ENCODE measurements at places on chromosomes 12 and 14.

DNA sequence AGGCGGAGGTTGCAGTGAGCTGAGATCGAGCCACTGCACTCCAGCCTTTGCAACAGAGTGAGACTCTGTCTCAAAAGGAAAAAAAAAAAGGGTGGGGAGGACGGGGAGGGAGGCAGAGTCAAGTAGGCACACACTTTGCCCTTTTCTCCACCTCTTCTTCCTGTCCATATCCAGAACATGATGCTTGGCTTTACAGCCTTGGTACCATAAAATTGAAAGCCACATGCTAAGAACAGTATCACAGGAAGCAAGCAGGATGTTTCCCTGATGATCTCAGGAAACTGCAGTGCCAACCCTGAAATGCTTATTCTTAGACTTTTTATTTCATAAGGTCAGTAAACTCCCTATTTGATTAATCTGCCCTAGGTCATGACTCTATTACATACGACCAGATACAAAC, 32.5 kb upstream of the YAF2 start:
- DNase-seq: no peak

DNA sequence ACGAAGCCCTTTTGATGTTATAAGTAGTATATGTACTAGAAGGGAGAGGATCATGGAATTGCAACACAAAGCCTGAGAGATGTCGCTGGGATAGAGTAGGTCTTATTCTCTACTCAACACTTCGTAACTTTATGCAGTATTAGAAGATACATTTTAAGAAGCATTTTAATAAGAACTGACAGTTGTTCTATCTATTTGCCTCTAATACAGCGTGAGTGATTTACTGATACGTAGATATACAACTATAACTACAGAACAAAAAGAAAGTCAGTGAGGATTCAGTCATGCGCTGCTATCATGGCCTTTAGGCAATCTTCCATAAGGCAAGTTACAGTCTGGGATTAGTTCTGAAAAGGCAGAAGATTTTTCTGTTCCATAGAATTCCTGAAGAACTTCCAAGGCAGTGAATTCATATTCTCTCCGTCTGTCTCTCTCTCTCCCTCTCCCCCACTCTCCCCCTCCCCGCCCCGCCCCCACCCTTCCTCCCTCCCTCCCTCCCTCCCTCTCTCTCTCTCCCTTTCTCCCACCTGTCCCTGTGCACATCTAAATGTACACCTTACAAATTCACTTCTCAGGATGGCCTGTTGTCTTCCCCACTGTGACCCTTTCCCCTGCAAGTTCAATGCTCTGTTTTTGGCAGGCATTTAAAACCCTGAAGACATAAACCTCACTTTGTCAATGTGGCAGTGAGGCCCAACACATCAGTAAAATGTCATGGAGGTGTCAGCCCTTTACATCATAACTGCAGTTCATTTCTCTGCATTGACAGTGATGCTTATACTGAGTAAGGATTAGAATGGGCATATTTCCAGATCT, 470.6 kb downstream of the EGLN3 start:
- DNase-seq: no peak

GRCh38 chr14:31283578-31284252, 76.1 kb upstream of the HECTD1 start:
- DNase-seq: no peak

DNA sequence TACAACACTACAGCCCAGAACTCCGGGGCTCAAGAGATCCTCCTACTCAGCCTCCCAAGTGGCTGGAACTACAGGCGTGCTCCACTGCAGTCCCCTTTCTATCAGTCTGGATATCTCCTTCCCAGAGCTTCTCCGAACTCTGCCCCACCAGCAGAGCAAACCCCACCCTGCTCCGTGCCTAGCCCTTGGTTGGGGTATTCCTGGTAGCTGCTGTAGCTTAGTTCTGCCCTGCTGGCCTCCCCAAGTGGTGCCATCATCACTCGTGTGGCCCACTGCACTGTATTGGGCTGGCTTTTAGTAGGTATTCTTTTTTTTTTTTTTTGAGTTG, 9.5 kb downstream of the HSP90AA1 start:
- DNase-seq: no peak

- DNase-seq: no peak
Measured at GRCh38 chr12:89289720-89290119, 62.6 kb downstream of the DUSP6 start.

DNA sequence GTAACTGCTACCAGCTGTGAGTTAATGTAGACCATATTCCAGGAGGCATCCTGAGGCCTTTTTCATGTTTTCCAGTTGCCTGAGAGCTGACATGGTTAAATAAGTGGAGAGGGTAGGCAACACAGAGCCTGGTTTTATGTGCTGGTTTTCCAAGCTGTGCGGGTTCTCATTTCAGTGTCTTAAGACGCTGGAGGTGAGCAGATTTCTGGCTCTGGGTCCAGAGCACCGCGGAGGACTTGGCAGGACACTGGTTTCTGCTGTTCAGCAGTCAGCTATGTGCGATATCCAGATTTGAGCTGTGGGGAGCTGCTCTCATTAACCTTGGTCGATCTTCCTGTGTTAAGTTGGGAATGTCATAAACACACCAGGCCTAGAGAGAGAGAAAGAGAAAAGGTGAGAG, 680.8 kb downstream of the BCL11B start:
- DNase-seq: no peak

DNA sequence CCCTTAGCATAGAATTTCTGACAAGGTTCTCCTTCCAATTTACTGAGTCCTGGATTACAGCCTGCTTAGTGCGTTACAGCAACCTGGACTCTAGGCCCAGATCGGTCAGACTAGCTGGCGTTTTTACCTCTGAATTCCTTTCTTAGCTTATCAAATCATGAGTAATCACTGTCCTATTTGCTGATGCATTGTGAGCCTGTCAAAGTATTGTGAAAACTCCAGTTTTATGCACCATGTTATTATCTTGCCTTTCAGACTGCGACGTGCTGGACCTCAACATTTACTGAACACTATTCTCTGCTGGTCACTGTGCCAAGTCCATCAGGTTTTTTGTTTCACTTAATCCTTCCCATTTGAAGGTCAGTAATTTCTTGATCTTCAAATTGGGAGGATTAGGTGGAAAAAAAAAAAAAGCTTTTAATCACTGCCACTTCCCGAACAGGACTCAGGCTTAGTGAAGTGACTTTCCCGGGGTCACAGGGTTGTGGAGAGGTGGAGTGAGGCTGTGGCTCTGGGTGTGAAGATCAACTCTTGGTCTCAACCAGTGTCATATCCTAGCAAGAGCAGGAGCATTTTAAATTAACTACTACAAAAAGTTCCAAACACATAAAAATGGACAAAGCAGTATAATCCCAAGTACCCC, 31.2 kb downstream of the FBXO21 start:
- DNase-seq: no peak

DNA sequence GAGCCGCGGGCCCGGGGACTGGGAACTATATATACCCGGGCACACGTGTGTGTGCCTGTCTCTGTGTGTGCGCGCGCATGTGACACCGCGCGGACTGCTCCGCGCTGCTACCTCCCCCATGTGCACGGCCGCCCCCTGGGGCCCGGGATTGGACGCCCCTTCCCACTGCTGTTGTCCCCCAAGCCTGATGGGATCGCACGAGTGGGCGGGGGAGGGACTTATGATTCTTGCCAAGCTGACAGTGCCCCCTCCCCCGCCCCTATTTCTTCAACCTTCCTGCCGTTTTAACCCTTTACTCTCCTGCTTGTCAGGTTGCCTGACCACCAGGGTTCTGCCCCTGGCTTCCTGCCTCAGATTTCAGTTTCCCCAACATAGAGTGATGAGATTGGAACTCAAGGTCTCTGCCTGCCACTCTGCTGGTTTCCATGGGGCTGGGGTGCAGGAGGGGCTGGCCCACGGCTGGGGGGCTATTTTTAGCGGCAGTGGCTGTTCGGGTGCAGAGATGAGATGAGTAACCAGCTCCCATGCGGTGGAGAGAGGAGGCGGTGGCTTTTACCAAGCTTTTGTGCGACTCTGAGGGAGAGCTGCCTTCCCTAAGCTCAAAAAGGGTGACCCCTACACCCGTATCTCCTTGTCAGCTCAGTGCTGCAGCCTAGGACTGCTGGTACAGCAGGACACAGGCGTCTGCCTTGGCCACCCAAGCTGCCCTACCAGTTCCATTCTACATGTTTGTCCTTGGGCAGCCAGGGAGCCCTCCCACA, at the start of gene DDN:
Gene DDN, minus strand, starts transcription at position 5 of the 761 bp plus-strand sequence. CDS start 88 bp downstream, outside the sequence.
- DNase-seq: peak; percentile 47

DNA sequence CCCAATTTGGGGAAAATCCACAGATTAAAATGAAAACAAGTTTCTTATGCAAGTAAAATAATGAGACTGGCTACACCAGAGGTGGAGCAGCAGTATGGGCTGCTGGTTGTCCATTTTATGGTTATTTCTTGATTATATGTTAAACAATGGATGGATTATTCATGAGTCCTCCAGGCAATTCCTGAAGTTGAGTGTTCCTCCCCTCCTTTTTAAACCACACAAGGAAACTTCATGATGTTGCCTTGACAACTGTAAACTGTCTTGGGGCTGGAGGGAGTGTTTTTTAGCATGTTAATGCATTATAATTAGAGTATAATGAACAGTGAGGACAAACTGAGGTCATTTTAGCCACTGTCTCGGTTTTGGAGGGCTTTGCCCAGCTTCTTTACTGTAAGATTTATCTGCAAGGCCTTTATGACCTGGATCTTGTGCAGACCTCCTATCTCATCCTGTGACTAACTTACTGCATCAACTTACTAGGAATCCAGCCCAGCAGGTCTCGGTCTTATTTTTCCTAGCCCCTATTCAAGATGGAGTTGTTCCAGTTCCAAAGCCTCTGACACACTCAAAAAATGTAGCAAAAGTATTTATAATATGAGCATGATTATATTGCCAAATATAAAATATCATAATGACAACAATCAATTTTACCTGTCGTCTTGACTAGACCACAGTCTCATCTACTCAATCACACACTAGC, 534.0 kb downstream of the TMEM121 start:
- no peak for DNase-seq

DNA sequence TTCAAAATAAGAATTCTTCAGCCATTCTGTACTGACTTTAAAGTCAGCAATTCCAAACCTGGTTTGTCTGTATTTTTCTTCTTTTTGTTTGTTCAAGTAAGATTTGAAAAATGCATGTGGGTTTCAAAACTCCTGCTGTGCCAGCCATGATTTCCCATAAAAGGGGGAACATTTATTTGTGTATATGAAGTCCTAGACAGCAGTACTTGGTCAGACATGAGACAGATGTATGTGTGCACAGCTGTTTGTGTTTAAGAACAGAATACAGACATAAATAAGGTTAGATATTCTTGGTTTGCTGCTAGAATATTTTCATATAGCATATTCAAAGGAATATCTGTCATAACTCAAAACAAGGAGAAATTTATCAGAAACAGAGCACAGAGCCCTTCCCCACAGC, 236.0 kb downstream of the ADAMTS20 start:
- no peak for DNase-seq

GRCh38 chr14:31083781-31084180, 57.6 kb upstream of the STRN3 start:
- DNase-seq: no peak

DNA sequence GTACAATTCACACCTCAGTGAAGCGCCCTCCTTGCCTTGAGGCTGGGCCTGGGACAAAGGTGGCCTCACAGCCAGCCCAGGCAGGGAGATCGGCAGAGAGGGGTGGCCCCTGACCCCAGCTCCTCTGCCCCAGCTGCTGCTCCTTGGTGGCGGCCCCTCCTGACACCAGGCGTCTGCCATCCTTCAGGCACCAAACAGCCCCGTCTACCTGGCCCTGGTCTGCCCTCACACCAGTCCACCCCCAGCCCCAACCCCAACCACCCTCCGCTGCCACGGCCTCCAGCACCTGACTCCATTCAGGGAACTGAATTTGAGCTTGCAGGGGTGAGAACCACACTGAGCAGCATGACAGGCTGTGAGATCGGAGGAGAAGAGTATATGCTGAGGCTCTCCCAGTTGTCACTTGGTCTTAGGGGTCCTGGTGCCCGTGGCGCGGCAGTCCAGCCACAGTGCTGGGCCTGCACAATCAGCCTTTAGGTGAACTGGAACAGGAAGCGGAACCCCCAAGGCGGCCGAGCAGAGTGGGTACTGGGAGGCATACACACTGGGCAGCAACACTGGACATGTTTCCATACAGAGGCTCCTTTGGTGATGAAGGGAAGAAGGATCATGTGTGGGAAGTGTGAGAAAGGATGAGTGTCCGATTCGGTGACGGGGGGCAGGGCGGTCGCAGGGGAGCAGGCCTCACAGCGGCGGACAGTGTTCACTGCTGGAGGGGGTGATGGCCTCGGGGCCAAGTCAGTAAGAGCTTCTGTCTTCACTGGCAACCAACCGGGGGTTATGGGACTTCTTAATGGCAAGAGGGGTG, 18.7 kb downstream of the ZFYVE21 start:
- no peak for DNase-seq

DNA sequence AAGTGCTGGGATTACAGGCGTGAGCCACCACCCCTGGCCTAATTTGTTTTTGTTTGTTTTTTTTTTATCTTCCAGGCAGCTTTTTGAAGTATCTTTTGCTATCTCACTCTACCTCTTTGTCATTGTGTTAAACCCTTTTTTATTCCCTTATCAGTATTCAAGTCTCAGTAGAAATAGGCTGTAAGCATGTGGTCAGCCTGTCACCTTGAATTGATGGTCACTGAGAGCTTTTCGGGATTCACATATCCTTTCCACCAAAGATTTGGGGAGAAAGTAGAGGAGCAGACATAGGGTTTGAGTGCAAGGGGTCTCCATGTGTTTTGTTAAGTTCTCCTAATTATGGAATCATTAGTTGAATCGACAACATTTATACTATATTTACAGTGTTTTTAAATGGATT, 36.4 kb downstream of the TMPO start:
- no peak for DNase-seq

- no peak for DNase-seq
Measured at GRCh38 chr14:63544591-63545299, 1.6 kb upstream of the PPP2R5E start.

Data from stimulated activated naive CD8-positive, alpha-beta T cell treated with anti-CD3 and anti-CD28 coated beads, Interleukin-15, amount 100 ng/mL, for 72 hours (primary cell).